ENCODE measurements at places on chromosomes 4 and X. TPM values are rescaled to one million over a fixed set of nuclear protein-coding genes. Genes with fewer than 3 reads are reported as not detected.

DNA sequence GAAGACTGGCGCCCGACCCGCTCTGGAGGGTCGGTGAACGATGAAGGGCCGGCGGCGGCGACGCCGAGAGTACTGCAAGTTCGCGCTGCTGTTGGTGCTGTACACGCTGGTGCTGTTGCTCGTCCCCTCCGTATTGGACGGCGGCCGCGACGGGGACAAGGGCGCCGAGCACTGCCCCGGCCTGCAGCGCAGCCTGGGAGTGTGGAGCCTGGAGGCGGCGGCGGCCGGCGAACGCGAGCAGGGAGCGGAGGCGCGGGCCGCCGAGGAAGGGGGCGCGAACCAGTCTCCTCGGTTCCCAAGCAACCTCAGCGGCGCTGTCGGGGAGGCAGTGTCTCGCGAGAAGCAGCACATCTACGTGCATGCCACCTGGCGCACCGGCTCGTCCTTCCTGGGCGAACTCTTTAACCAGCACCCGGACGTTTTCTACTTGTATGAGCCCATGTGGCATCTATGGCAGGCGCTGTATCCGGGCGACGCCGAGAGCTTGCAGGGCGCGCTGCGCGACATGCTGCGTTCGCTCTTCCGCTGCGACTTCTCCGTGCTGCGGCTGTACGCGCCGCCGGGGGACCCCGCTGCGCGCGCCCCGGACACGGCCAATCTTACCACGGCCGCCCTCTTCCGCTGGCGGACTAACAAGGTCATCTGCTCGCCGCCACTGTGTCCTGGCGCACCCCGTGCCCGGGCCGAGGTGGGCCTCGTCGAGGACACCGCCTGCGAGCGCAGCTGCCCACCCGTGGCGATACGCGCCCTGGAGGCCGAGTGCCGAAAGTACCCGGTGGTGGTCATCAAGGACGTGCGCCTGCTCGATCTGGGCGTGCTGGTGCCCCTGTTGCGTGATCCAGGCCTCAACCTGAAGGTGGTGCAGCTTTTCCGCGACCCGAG, 568 bp downstream of the CHST7 start:
- DNase-seq, result peak; percentile 57

DNA sequence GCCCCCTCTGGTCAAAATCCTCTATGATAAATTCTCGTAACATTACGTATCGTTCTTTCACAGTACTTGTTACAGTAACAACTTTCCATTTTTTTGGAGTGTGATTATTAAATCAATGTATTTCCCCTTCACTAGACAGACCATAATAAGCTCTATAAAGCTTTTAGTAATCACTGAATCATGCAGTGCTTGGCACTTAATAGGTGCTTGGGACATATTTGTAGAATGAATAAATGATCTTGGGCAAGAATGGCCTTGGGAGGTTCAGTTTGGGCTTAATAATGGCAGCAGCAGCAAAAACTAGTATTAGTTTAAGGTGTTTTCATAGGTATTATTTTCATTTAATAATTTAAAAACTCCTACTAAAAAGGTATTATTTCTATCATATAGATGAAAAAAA, 33.4 kb upstream of the SFRP2 start:
- no peak for DNase-seq

DNA sequence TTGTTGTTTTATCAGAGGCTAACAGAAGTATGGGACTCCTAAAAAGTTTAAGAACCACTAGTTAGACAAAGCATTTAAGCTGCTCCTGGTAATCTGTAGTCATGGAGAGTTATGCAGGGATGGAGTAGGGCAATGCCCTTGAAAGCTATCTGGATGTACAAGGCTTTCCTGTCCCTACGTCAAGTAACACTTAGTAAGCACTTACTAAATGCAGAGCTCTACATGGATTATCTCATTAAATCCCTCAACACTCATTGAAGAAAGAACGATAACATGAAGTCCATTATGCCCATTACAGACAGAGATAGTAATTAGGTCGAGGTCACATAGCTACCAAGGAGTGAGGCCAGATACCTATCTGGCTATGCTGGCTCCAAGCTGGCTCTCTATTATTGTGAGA, 33.2 kb downstream of the PPEF2 start:
- no peak for DNase-seq

DNA sequence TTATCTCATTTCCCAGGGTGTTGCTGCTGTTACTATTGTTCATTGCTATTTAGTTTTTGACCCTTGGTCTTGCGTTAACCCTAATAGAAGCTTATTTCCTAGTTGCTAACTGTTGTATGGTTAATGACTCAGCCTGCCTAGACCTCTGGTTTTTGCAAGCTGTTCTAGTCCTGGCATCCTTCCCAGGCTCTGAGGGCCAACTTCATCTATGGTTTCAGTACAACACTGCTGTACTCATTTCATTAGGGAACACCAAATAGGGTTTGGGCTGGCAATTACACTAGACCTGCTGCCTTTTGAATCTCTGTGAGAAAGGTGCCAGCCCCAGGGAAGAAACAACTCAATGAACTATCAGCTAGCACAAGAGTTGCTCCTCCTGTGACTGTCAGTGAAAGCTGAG, 59.6 kb downstream of the DCX start:
- no peak for DNase-seq

- DNase-seq, result no peak
Observed at GRCh38 chrX:30620980-30621618, 32.1 kb upstream of the GK start.

DNA sequence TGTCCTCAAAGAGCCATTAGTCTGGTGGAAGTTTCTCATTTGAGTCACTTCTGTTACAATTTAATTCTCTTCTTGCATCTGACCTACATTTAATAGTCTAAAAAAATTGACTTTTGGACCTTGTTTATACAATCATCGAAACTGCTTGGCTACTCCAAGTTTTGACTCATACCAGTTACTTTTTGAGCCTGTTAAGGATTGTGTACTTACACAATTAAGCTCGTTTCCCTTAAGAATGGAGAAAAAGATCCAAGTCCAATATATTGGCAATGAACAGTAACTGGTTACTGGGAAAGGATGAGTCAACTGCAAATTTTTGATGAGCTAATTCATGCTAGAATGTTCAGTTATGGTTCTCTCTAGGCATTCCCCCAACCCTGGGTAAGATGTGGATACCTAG, 58.2 kb downstream of the DCX start:
- DNase-seq, result no peak

GRCh38 chr4:148056879-148057278, 325.0 kb downstream of the ARHGAP10 start:
- no peak for DNase-seq

DNA sequence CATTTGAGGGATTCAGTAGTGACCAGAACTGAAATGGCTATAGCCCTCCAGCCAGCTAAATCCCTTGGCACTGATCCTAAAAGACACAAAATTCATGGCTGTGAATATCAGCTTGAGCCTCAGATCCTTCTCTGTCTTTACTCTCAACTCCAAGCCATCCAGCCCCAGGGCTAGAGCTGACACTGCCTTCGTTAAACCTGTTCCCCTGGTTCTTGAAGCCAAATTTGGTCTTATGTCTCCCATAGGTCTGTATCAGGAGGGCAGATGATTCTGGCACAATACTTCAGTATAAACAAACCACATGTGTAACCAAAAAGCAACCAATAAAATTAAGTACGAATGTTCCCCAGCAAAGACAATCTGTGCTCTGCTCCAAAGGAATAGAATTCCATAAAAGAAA, 78.0 kb downstream of the ANOS1 start:
- DNase-seq, result no peak

DNA sequence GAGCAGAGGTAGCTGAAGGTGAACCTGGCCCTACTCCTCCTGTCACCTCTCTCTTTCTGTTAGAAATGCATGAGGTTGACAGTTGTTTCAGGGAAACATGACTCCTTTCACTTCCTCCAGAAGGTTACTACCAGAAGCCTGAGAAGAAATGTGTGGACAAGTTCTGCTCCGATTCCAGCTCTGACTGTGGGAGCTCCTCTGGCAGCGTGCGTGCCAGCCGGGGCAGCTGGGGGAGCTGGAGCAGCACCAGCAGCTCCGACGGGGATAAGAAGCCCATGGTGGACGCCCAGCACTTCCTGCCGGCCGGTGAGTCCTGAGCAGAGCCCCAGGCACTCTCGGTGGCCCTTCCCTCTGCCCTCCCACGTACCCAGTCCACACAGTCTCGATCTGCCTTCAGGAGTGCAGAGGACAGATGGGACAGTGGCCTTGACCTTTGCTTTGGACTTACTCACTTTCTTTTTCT, 61.3 kb upstream of the TLR2 start:
- DNase-seq, result no peak

DNA sequence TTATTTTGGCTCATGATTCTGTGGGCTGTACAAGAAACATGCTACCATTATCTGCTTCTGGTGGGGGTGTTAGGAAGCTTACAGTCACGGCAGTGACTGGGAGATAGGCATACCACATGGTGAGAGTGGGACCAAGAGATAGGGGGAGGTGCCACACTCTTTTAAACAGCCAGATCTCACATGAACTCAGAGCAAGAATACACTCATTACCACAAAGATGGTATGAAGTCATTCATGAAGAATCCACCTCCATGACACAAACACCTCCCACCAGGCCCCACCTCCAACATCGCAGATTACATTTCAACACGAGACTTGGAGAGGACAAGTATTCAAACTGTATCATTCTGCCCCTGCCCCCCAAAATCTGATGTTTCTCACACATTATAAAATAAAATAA, 2396.7 kb downstream of the PCDH7 start:
- DNase-seq, result no peak

- no peak for DNase-seq
Observed at GRCh38 chr4:152939621-152940020, 3.5 kb downstream of the FHDC1 start.

DNA sequence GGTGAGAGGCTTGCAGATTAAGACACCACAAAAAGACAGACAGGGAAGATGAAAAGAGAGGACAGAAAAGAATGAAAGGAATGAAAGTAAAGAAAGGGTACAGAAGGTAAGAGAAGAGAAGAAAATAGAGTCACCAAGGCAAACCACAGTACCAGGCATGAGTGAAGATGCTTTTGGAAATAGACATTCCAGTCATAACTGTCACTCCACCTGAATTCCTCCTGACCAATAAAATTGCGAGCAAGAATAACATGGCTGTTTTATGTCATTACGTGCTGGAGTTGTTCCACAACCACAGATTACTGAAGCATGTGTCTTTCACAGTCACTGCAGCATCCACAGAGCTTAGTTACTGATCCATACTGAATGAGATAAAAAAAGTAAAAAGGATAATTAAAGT, 864.9 kb upstream of the SLIT2 start:
- no peak for DNase-seq

DNA sequence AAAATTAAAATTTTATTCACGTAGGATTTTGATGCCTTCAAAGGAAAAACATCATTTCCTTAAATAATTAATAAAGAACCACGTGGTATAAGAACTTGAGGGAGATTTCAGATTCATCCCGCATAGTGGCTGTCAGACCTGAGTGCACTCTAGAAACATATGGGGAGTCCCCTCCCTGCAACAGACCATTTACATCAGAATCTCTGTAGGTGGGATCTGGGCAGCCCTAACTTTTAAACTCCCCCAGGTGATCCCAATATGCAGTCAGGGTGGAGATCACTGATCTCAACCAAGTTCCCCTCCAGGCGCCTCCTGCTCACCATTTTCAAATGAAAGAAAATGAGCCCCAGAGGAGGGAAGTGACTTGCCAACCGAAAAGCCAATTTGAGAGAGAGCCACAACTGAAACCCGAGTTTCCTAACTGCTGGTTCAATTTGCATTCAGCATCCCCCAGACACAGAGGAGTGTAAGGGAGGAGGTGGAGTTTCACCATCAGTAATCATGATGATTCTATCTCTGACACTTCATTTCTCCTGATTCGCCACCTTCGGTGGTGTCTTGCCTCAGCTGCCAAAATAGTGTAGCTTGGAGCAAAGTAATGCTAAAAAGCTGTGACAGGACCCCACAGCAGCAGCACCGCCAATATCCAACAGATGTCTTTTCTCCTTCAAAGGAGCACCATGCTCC, 11.4 kb downstream of the RNF150 start:
- DNase-seq, result no peak

GRCh38 chr4:118289794-118290193, 63.0 kb downstream of the PRSS12 start:
- DNase-seq, result no peak

- no peak for DNase-seq
Observed at GRCh38 chr4:142265946-142266345, 580.2 kb downstream of the INPP4B start.

- DNase-seq, result no peak
Observed at GRCh38 chr4:1407657-1408333, 1.6 kb upstream of the NKX1-1 start.

- DNase-seq, result no peak
Observed at GRCh38 chr4:79907001-79907400, 166.0 kb downstream of the ANTXR2 start.

DNA sequence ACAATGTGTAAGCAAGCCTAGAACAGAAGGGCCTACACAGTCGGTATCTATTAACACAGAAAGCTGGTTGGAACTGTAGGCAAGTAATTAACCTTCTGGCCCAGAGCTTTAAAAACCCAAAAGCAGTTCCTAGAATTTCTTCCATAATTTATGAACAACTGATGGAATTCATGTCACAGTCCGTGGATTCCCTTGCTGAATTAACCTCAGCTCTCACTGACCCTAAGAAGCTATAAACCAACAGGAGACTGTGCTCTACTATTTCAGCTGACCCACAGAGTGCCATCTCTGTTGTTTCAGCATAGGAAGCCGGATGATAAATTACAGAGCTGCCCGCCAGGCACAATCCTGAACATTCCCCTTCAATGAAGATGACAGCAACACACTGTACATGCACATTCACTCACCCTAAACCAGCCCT, 157.3 kb downstream of the PRDM5 start:
- no peak for DNase-seq

Gene H2BW2
- not detected for polyA plus RNA-seq

Gene NRK
- 6.5 TPM for polyA plus RNA-seq

Gene MAGEC1
- 0.05 TPM for polyA plus RNA-seq

Gene KDR
- polyA plus RNA-seq, result 36.4 TPM

Gene GAB1
- polyA plus RNA-seq, result 10.7 TPM

Gene NEUROG2
- polyA plus RNA-seq, result not detected

Gene TCEAL8
- 67.6 TPM for polyA plus RNA-seq

Gene TMPRSS11B
- polyA plus RNA-seq, result not detected

Gene IL1RAPL1
- 0.23 TPM for polyA plus RNA-seq

Gene SASH3
- 1.8 TPM for polyA plus RNA-seq

Gene ATP2B3
- polyA plus RNA-seq, result not detected

Gene GAGE12H
- not detected for polyA plus RNA-seq

Gene TMSB15B
- 27.6 TPM for polyA plus RNA-seq

Gene MAGEC2
- polyA plus RNA-seq, result not detected

Gene FSTL5
- polyA plus RNA-seq, result not detected

Gene RASGEF1B
- 3.9 TPM for polyA plus RNA-seq

Gene PRRG3
- polyA plus RNA-seq, result 3.6 TPM

Gene NSG1
- 81.9 TPM for polyA plus RNA-seq

Gene SETD7
- polyA plus RNA-seq, result 14.3 TPM

Gene TKTL2
- polyA plus RNA-seq, result not detected

Gene TMSB15C
- polyA plus RNA-seq, result 11.3 TPM

Gene HPSE
- 6.2 TPM for polyA plus RNA-seq

Gene ITM2A
- polyA plus RNA-seq, result 95.7 TPM

All from ovary (tissue), 10 donors.